Posterior vena cava (tissue), 2 donors: ENCODE measurements at places on chromosomes 16 and 17. TPM values are rescaled to one million over a fixed set of nuclear protein-coding genes. Genes with fewer than 3 reads are reported as not detected.

The SKAP1 gene
- total RNA-seq, result 1.1 TPM

The TM4SF5 gene
- total RNA-seq, result not detected

The NOTUM gene
- total RNA-seq, result not detected

The P2RX5 gene
- total RNA-seq, result 0.93 TPM

The HSD17B1 gene
- 0.67 TPM for total RNA-seq

The CACNB1 gene
- total RNA-seq, result 8.8 TPM

The CCL16 gene
- total RNA-seq, result 0.69 TPM

The TNFRSF12A gene
- total RNA-seq, result 67.1 TPM

The TSC2 gene
- 77.8 TPM for total RNA-seq

The KRT9 gene
- not detected for total RNA-seq

The MYO15A gene
- total RNA-seq, result 1.3 TPM

The KRTAP17-1 gene
- total RNA-seq, result not detected

The PERCC1 gene
- not detected for total RNA-seq

The KRT33A gene
- not detected for total RNA-seq

The TSPOAP1 gene
- 8.2 TPM for total RNA-seq

The CCR7 gene
- 0.62 TPM for total RNA-seq

The SLC47A2 gene
- not detected for total RNA-seq

The SENP3 gene
- 48.2 TPM for total RNA-seq

The ACACA gene
- 39.1 TPM for total RNA-seq

The KRTAP4-9 gene
- total RNA-seq, result not detected

The KRTAP2-2 gene
- total RNA-seq, result not detected

The ACSM2B gene
- total RNA-seq, result not detected

The KRT31 gene
- total RNA-seq, result not detected

The C16orf78 gene
- not detected for total RNA-seq

The TTYH2 gene
- 5.5 TPM for total RNA-seq

The MT1M gene
- 82.2 TPM for total RNA-seq

The KIF1C gene
- total RNA-seq, result 254 TPM

The IL17C gene
- total RNA-seq, result not detected

The STH gene
- total RNA-seq, result not detected

The FBXW10 gene
- 0.14 TPM for total RNA-seq

The AATK gene
- 3.3 TPM for total RNA-seq

The HOXB5 gene
- total RNA-seq, result 1.1 TPM

The IGSF6 gene
- 4.3 TPM for total RNA-seq

The YPEL2 gene
- total RNA-seq, result 40.3 TPM
